Activated naive CD8-positive, alpha-beta T cell treated with anti-CD3 and anti-CD28 coated beads, Interleukin-2, amount 10 ng/mL, durations not matched to agents 7 days and 5 days (primary cell): ENCODE measurements at places on chromosomes 5 and 9. TPM values are rescaled to one million over a fixed set of nuclear protein-coding genes. Genes with fewer than 3 reads are reported as not detected.

- no peak overlapping the region for H3K4me3 ChIP-seq
- no peaks in the 10 kb centered on the region for H3K36me3 ChIP-seq
- H3K4me1 ChIP-seq: no peaks in the 10 kb centered on the region
- H3K27me3 ChIP-seq: peaks cover 16% of the 10 kb centered on the region
- DNase-seq: no peak
Observed at GRCh38 chr5:66540078-66540477, 56.1 kb upstream of the MAST4 start.

- H3K27me3 ChIP-seq: no peaks in the 10 kb centered on the region
- H3K4me1 ChIP-seq: peaks cover 4% of the 10 kb centered on the region
- no peaks in the 10 kb centered on the region for H3K36me3 ChIP-seq
- DNase-seq: no peak
Observed at GRCh38 chr9:128340691-128341434, 536 bp downstream of the SLC27A4 start.

DNA sequence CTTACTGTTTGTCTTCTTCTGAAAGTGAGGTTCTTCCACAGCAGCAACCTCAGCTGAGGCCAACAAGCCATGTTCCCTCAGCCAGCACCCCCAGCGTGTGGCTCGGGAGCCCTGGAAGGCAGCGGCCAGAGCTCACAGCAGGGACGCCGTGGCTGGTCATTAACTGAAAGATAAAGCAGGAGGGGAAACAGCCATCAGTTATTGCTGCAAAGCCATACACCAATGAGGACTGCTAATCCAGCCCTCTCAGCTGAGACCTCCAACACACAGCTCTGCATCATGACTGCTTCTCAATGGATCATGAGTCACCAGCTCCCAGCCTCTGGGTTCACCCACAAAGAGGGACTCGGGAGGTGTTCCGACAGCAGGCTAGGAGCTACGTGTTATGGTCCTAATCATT is 24.3 kb downstream of the ABCA1 start:
- no peak for DNase-seq
- no peaks in the 10 kb centered on the region for H3K4me1 ChIP-seq
- H3K27ac ChIP-seq: no peak overlapping the region
- peaks cover 6% of the 10 kb centered on the region for H3K27me3 ChIP-seq

GRCh38 chr9:91534374-91534773 is 110.7 kb upstream of the NFIL3 start:
- DNase-seq: no peak
- H3K4me3 ChIP-seq: no peak overlapping the region
- H3K4me1 ChIP-seq: peaks cover 1% of the 10 kb centered on the region
- H3K27me3 ChIP-seq: peaks cover 21% of the 10 kb centered on the region
- H3K27ac ChIP-seq: no peak overlapping the region
- no peaks in the 10 kb centered on the region for H3K36me3 ChIP-seq

- H3K36me3 ChIP-seq: peaks cover 2% of the 10 kb centered on the region
- H3K4me1 ChIP-seq: peaks cover 1% of the 10 kb centered on the region
- no peaks in the 10 kb centered on the region for H3K27me3 ChIP-seq
- no peak overlapping the region for H3K27ac ChIP-seq
- H3K4me3 ChIP-seq: no peak overlapping the region
Observed at GRCh38 chr9:131891598-131891997, 151.7 kb upstream of the RAPGEF1 start.

GRCh38 chr5:174532455-174533453 is 191.6 kb upstream of the MSX2 start:
- no peaks in the 10 kb centered on the region for H3K4me1 ChIP-seq
- no peak overlapping the region for H3K27ac ChIP-seq
- no peaks in the 10 kb centered on the region for H3K36me3 ChIP-seq

GRCh38 chr9:18969128-18969527 is 63.9 kb downstream of the SAXO1 start:
- H3K27ac ChIP-seq: no peak overlapping the region
- peaks cover 8% of the 10 kb centered on the region for H3K27me3 ChIP-seq
- no peaks in the 10 kb centered on the region for H3K36me3 ChIP-seq
- H3K4me3 ChIP-seq: no peak overlapping the region
- no peak for DNase-seq

GRCh38 chr9:105255421-105255820 is 11.0 kb downstream of the SLC44A1 start:
- H3K4me3 ChIP-seq: no peak overlapping the region
- H3K27me3 ChIP-seq: no peaks in the 10 kb centered on the region
- peaks cover 13% of the 10 kb centered on the region for H3K4me1 ChIP-seq
- H3K36me3 ChIP-seq: no peaks in the 10 kb centered on the region
- no peak overlapping the region for H3K27ac ChIP-seq

GRCh38 chr9:7456377-7456776 is 343.2 kb downstream of the DMAC1 start:
- no peaks in the 10 kb centered on the region for H3K36me3 ChIP-seq
- no peak overlapping the region for H3K27ac ChIP-seq
- no peak overlapping the region for H3K4me3 ChIP-seq
- no peaks in the 10 kb centered on the region for H3K4me1 ChIP-seq
- peaks cover 7% of the 10 kb centered on the region for H3K27me3 ChIP-seq
- no peak for DNase-seq

GRCh38 chr9:83384214-83384613 is 154.0 kb downstream of the FRMD3 start:
- no peak for DNase-seq
- H3K36me3 ChIP-seq: peaks cover 5% of the 10 kb centered on the region
- no peak overlapping the region for H3K27ac ChIP-seq
- H3K4me3 ChIP-seq: no peak overlapping the region
- no peaks in the 10 kb centered on the region for H3K4me1 ChIP-seq

- H3K4me3 ChIP-seq: no peak overlapping the region
- no peak overlapping the region for H3K27ac ChIP-seq
- no peak for DNase-seq
- no peaks in the 10 kb centered on the region for H3K27me3 ChIP-seq
- H3K4me1 ChIP-seq: peaks cover 5% of the 10 kb centered on the region
Observed at GRCh38 chr9:83281306-83282255, 218.6 kb upstream of the RASEF start.

GRCh38 chr9:130137641-130138081 is 34.5 kb upstream of the NCS1 start:
- DNase-seq: no peak
- H3K27ac ChIP-seq: no peak overlapping the region
- H3K27me3 ChIP-seq: peaks cover 4% of the 10 kb centered on the region
- peaks cover 37% of the 10 kb centered on the region for H3K36me3 ChIP-seq
- H3K4me1 ChIP-seq: peaks cover 31% of the 10 kb centered on the region
- no peak overlapping the region for H3K4me3 ChIP-seq

GRCh38 chr9:95720496-95720895 is 155.0 kb upstream of the ERCC6L2 start:
- H3K36me3 ChIP-seq: peaks cover 28% of the 10 kb centered on the region
- H3K27ac ChIP-seq: no peak overlapping the region
- H3K4me3 ChIP-seq: no peak overlapping the region
- peaks cover 24% of the 10 kb centered on the region for H3K4me1 ChIP-seq

DNA sequence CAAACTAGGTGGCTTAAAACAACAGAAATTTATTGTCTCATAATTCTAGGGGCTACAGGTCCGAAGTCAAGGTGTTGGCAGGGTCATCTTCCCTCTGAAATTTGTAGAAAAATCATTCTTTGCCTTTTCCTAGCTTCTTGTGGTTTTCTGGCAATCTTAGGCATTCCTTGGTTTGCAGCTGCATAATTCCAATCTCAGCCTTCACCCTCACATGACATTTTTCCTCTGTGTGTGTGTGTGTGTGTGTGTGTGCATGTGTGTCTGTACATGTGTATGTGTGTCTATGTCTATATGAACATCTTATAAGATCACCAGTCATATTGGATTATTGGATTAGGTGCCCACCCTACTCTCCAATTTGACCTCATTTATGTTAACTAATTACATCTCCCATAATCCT is 330.6 kb downstream of the CHSY3 start:
- no peaks in the 10 kb centered on the region for H3K4me1 ChIP-seq
- DNase-seq: no peak
- H3K36me3 ChIP-seq: no peaks in the 10 kb centered on the region
- no peaks in the 10 kb centered on the region for H3K27me3 ChIP-seq
- H3K27ac ChIP-seq: no peak overlapping the region

GRCh38 chr5:39200081-39200480 is 19.3 kb downstream of the FYB1 start:
- H3K4me3 ChIP-seq: peak overlapping the region; percentile 91
- peaks cover 29% of the 10 kb centered on the region for H3K4me1 ChIP-seq
- H3K36me3 ChIP-seq: peaks cover 33% of the 10 kb centered on the region

DNA sequence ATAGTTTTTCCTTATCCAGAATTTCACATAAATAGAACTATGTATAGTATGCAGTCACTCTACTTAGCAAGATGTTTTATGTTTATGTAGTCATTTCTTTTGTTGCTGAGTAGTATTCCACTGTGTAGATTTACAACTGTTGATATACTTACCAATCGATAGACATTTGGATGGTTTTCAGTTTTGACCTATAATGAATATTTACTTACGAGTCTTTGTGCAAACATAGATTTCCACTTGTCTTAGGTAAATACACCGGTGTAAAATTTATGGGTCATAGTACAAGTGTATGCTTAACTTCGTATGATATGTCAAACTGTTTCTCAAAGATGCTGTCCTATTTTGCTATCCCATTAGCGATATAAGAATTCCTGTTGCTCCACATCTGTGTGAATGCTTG is 19.7 kb upstream of the OR2K2 start:
- H3K27me3 ChIP-seq: peaks cover 8% of the 10 kb centered on the region
- H3K4me1 ChIP-seq: no peaks in the 10 kb centered on the region
- DNase-seq: no peak
- H3K27ac ChIP-seq: no peak overlapping the region

GRCh38 chr9:84804951-84805694 is 135.6 kb downstream of the NTRK2 start:
- no peak overlapping the region for H3K27ac ChIP-seq
- no peak overlapping the region for H3K4me3 ChIP-seq
- peaks cover 5% of the 10 kb centered on the region for H3K27me3 ChIP-seq
- no peaks in the 10 kb centered on the region for H3K4me1 ChIP-seq
- no peak for DNase-seq

- no peak overlapping the region for H3K27ac ChIP-seq
- H3K27me3 ChIP-seq: no peaks in the 10 kb centered on the region
- peaks cover 9% of the 10 kb centered on the region for H3K36me3 ChIP-seq
Observed at GRCh38 chr5:180824630-180825476, 22.2 kb upstream of the MGAT1 start.

GRCh38 chr5:172348084-172348483 is 64.5 kb upstream of the UBTD2 start:
- peaks cover 11% of the 10 kb centered on the region for H3K27me3 ChIP-seq
- no peak overlapping the region for H3K4me3 ChIP-seq
- H3K36me3 ChIP-seq: no peaks in the 10 kb centered on the region
- DNase-seq: no peak
- no peaks in the 10 kb centered on the region for H3K4me1 ChIP-seq
- H3K27ac ChIP-seq: no peak overlapping the region

Gene PCDHB4
- total RNA-seq: not detected

Gene NDUFS4
- total RNA-seq: 45.8 TPM

Gene PCDHB14
- total RNA-seq: not detected

Gene MYMK
- total RNA-seq: not detected

Gene IFNA10
- total RNA-seq: not detected

Gene NTNG2
- total RNA-seq: 15.6 TPM

Gene TNFSF8
- 54.2 TPM for total RNA-seq

Gene MARCOL
- not detected for total RNA-seq

Gene HRCT1
- not detected for total RNA-seq

Gene CDX1
- not detected for total RNA-seq

Gene GFM2
- total RNA-seq: 26.2 TPM
